ENCODE measurements at places on chromosomes 4 and X.

DNA sequence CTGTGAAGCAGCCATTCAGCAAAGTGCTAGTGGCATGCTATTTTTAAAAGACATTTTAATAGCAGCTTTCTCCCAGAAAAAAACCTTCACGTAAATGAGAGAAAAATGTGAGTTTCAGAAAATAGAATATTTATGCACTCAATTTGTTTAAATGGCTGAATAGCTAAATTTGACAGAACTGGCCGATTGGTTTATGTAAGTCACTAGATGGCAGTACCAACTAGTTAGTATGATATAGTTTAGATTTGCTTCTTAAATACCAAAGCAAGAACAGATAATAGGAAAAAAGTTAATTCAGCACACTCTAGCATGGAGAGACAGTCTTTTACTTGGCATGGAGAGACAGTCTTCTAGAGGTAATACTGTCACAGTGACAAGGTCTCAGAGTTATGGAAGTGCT, 250.1 kb downstream of the SNCA start:
- H3K36me3 ChIP-seq = no peaks in the 10 kb centered on the region
- H3K4me3 ChIP-seq = no peak overlapping the region
- no peaks in the 10 kb centered on the region for H3K4me1 ChIP-seq
- no peak overlapping the region for H3K27ac ChIP-seq

DNA sequence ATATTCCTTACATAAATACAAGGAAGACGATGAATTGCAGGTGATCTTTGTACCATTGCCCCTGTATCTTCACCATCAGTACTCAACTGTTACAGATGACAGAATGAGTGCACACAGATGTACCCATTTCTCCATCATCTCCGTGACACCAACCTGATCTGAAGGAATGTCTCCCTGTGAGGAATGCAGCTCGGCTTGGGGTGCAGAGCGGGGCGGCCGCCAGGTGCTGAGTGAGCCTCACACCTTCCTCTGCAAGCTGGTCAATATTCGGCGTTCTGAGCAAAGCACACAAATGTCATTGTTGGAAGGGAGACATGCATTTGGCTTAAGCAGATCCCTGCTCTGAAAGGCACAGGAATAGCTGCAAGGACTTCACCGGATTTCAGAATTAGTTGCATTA, 7.4 kb downstream of the ARSD start:
- H3K4me1 ChIP-seq = no peaks in the 10 kb centered on the region
- H3K4me3 ChIP-seq = no peak overlapping the region
- H3K36me3 ChIP-seq = no peaks in the 10 kb centered on the region
- H3K27ac ChIP-seq = no peak overlapping the region
- H3K27me3 ChIP-seq = no peaks in the 10 kb centered on the region

DNA sequence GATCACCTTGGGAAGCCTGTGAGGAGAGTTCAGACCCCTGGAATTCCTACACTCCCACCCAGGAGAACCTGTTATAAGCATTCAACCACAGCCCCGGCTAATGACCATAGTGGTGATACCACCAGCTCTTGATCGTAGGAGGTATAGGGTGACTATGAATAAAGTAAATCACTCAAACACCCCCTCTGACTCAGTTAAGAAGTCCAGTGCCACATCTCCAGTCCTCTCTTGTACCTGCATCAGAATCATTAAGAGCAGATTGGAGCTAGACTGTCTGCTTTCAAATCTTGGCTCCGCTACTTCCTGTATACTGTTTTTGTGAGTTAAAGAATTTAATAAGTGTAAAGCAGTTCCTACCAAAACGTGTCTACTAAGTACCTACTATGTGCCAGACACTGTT, 565.1 kb upstream of the DIPK2B start:
- H3K27ac ChIP-seq = no peak overlapping the region
- no peak for DNase-seq
- H3K4me3 ChIP-seq = no peak overlapping the region
- H3K36me3 ChIP-seq = peaks cover 7% of the 10 kb centered on the region
- H3K27me3 ChIP-seq = no peaks in the 10 kb centered on the region
- peaks cover 9% of the 10 kb centered on the region for H3K4me1 ChIP-seq

DNA sequence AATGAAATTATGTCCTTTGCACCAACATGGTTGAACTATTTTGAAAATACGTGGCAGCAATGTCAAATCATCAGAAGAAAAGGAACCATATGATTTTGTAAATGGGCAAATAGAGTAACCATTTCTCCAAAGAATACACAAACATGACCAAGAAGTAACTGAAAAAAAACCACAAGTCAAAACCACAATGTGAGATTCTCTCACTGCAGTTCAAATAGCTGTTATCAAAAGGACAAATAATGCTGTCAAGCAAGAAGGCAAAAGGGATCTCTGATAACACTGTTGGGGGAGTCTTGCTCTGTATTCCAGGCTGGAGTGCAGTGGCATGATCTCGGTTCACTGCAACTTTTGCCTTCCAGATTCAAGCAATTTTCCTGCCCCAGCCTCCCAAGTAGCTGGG, 280.8 kb upstream of the ZCCHC13 start:
- peaks cover 25% of the 10 kb centered on the region for H3K4me1 ChIP-seq
- H3K27me3 ChIP-seq = no peaks in the 10 kb centered on the region
- peak overlapping the region; percentile 65 for H3K27ac ChIP-seq
- H3K4me3 ChIP-seq = no peak overlapping the region
- DNase-seq = no peak

Data from DND-41 (cell line).